ENCODE measurements at places on chromosomes 2 and 18. TPM values are rescaled to one million over a fixed set of nuclear protein-coding genes. Genes with fewer than 3 reads are reported as not detected.

The PRSS56 gene
- not detected for total RNA-seq

The ATP6V1C2 gene
- not detected for total RNA-seq

The TMEM178A gene
- 0.36 TPM for total RNA-seq

The AOX1 gene
- total RNA-seq: 23.6 TPM

The PSD4 gene
- 0.82 TPM for total RNA-seq

The ACKR3 gene
- total RNA-seq: 2.0 TPM

GRCh38 chr2:165587335-165587938 lies 117.9 kb downstream of the CSRNP3 start:
- no peak for DNase-seq

DNA sequence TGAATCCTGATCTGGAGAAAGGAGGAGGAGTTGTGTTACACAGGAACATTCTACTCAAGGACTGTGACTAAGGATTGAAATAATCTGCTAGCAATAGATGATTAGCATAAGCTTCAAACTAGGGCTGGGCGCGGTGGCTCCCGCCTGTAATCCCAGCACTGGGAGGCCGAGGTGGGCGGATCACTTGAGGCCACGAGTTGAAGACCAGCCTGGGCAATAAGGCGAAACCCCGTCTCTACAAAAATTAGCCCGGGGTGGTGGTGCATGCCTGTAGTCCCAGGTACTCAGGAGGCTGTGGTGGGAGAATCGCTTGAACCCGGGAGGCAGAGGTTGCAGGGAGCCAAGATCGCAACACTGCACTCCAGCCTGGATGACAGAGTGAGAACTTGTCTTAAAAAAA lies 1.5 kb downstream of the TRMT61B start:
- DNase-seq: no peak

DNA sequence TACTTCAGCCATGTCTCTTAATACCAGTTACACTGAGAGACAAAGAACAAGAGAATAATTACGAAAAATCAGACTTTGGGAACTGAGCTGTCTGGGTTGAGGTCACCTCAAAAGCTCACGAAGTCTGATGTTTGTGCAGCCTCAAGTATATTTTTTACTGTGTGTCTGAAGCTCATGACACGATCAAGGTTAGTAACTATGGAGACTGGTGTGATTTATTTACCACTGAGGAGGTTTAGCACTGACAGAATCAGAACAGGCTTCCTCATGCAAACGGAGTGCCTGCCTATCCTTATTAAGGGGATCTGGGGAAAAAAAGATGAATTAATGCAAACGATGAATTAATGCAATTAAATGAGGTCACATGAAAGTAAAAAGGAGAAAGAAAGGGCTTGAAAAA lies 61.1 kb upstream of the RAPH1 start:
- no peak for DNase-seq

GRCh38 chr18:59988098-59988706 lies 88.4 kb downstream of the PMAIP1 start:
- peak; percentile 83 for DNase-seq

GRCh38 chr2:70716951-70717350 lies 51.0 kb downstream of the ADD2 start:
- DNase-seq: no peak

- peak; percentile 89 for DNase-seq
Observed at GRCh38 chr2:24083567-24084385, 858 bp downstream of the TP53I3 start.

- DNase-seq: no peak
Observed at GRCh38 chr2:186946896-186947467, 98.0 kb upstream of the ZSWIM2 start.

GRCh38 chr18:46054956-46055837 lies 16.9 kb downstream of the PSTPIP2 start:
- DNase-seq: no peak

- no peak for DNase-seq
Observed at GRCh38 chr2:97653473-97653872, 7.6 kb downstream of the COX5B start.

DNA sequence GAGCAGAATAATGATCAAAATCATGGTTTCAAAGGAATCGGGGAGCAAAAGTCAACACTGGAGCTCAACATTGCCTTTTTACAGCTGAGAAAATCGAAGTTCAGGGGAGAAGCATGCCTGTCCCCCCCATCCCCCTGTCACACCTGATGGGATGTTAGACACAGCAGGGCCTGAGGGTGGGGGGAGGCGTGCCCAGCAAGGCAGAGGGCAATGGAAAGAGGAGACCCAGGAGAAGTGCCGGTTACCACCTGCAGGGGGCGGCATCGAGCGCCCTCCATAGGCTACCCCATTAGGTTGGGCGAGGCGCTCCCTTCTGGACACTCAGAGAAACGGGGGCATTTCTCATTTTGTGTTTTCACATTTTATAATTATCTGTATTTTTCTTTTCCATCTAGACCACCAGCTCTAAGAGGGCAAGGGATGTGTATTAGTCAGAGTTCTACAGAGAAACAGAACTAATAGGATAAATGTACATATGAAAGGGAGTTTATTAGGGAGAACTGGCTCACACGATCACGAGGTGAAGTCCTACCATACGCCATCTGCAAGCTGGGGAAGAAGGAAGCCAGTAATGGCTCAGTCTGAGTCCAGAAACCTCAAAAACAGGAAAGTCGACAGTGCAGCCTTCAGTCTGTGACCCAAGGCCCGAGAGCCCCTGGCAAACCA lies 271.3 kb downstream of the LRATD1 start:
- DNase-seq: no peak

- DNase-seq: no peak
Observed at GRCh38 chr2:10224734-10225133, 78.0 kb upstream of the HPCAL1 start.

DNA sequence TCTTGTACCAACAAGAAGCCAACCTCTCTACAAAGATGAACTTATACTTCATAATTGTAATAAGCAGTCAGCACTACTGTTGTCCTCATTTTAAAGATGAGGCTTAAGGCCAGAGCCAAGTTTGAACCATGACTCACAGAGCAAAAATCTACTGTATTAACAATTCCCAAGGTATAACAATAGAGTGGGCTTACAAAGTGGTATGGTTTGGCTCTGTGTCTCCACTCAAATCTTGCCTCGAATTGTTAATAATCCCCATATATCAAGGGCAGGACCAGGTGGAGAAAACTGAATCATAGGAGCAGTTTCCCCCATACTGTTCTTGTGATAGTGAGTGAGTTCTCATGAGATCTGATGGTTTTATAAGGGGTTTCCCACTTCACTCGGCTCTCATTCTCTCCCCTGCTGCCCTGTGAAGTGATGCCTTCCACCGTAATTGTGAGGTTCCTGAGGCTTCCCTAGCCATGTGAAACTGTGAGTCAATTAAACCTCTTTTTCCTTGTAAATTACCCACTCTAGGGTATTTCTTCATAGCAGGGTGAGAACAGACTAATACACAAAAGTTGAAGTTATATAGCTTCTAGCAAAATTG lies 19.5 kb downstream of the MRPL44 start:
- peak; percentile 84 for DNase-seq

GRCh38 chr2:28086611-28087010 lies 196.1 kb downstream of the BABAM2 start:
- no peak for DNase-seq

- DNase-seq: no peak
Observed at GRCh38 chr18:8779251-8779650, 73.9 kb downstream of the MTCL1 start.

GRCh38 chr2:70321370-70321769 lies 19.5 kb upstream of the FAM136A start:
- no peak for DNase-seq

GRCh38 chr2:27133195-27133875 lies 1.1 kb downstream of the PREB start:
- no peak for DNase-seq

DNA sequence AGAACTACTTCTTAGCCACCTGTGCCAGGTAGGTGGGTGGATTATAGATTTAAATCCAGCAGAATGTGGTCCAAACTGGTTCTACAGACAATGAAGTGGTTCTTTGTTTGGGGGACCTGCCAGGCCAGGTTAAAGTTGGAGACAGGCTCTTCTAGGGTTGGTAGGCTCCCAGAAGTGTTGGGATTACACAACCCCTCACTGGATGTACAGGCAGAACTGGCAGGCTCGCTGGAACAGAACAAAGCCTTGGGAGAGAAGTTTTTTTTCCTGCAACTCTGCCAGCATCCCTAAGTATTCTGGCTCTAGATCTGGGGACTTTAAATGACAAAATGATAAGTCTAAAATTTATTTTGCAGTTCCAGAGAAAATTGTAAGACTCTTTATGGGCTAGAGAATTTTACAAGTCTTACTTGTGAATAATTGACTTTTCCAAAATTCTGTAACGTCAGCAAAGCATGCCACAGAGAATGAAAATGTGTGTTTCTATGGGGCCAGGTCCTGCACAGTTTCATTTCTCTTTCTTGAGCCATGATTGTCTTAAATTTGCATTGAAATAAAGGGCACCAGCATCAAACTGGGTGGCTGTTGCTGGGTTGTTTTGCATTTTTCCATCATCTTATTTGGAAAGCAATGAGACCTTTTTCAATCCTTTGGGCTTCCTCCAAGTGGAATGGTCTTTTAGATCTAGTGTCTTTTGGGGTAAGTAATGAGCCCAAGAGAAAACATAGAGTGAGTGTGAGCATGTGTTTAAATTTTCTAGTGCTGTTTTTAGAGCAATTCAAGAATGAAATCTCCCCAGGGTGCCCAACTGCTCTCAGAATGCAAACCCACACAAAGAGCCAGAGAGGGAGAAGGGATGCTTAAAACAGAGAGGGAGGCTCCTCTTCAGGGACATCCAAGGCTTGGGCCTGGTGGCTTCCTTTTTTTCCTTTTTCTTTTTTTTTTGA lies 32.4 kb upstream of the ATL2 start:
- DNase-seq: peak; percentile 31

DNA sequence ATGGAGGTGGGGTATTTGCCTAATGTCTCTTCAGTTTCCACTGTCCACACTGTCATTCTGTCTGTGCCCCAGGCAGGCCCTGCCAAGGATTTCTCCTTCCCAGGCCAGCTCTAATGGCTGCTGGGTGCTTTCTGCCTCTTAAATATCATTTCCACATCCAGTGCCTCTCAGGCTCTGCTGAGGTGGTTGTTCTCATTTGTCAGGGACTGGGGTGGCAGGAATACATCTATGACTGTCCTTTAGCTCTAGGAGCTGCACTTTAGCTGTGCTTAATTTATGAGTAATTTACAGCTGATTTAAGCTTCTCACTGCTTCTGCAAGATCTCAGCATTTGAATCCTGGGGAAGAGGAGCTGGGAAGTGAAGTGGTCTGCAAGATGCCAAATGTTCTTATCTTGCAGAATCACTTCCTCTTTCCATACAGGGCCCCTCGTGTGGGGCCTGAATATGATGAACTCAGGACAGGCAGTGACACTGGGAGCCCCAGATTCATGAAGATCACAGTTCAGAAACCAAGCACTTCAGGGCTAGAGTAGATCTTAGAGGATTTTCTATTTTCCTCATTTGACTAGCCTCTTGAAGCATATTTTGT lies 150.2 kb downstream of the FSHR start:
- no peak for DNase-seq

GRCh38 chr2:147711031-147711430 lies 133.8 kb upstream of the ACVR2A start:
- no peak for DNase-seq

- no peak for DNase-seq
Observed at GRCh38 chr2:27765621-27766286, 5.8 kb upstream of the MRPL33 start.

- no peak for DNase-seq
Observed at GRCh38 chr18:45738660-45739059, 14.7 kb downstream of the SLC14A1 start.

DNA sequence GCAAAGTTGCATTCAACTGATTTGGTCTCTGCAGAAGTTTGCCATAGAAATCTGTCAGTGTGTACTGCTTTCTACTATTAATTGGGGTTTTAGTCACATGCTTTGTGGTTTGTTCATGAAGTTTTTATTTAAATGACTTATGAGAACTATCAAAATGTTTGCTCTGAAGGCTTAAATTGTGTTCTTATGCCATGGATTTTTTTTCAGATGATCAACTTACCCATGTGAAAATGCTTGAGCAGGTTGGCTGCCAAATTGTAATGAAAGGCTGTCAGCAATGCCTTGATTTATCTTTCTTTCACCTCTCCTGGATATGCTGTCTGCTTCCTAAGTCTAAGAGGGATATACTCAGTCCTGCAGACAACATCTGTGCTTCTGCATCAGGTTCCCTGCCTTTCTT lies 50.7 kb downstream of the FMNL2 start:
- no peak for DNase-seq

DNA sequence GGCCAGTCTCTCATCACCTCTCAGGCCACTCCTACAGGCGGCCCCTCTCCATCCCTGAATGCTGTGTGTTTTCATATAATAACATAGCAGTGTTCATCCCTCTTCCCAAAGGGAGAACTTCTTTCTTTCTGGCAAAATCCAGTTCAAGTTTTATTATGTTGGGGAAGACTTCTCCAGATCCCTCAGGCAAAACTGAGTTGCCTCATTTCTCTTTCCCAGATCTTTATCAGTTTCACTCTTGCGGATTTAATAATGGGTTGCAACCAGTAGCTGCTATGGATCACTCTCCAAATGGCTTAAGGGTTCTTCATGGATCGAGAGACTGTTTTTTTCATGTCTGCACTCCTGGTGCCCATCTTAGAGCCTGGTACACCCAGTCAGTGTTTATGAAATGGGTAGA lies 129.9 kb downstream of the FHOD3 start:
- DNase-seq: no peak

- DNase-seq: no peak
Observed at GRCh38 chr2:124524155-124524915, 499.2 kb downstream of the CNTNAP5 start.

- no peak for DNase-seq
Observed at GRCh38 chr2:50611351-50611871, 420.5 kb downstream of the NRXN1 start.

GRCh38 chr18:10054366-10054765 lies 140.6 kb downstream of the VAPA start:
- DNase-seq: no peak

- no peak for DNase-seq
Observed at GRCh38 chr2:14530506-14530905, 102.0 kb upstream of the LRATD1 start.

GRCh38 chr2:40105593-40105992 lies 326.5 kb upstream of the THUMPD2 start:
- peak; percentile 53 for DNase-seq

GRCh38 chr2:134124047-134124753 lies 129.7 kb upstream of the MGAT5 start:
- DNase-seq: peak; percentile 27

- no peak for DNase-seq
Observed at GRCh38 chr2:112924360-112924759, 13.4 kb downstream of the IL37 start.

DNA sequence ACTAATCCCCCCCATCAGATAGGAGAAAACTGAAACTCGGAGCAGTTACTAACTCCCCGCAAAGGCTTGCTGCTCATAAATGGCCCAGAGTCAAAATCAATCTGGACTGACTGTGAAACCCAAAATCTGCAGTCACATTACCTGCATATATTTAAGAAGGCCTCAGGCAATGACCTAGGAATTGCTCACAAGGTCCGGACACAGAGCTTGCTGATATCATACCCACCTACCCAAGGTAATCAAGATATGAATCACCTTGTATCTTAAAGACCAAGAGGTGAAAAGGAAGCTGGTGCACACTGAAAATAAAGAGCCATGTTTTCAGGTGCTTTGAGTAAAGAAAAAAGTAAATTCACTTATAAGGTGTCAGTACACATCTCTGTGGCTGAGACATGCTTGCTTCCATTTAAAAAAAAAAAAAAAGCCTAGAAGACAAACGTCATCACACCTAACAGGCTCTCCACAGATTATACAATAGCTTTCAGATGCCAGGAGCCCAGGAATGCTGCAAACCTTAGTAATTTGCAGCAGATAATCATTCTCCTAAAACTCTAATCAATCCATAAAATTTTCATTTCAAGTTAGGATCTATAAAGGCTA lies 195.4 kb downstream of the ZEB2 start:
- DNase-seq: no peak
